ENCODE measurements at places on chromosomes 2 and 18.

GRCh38 chr2:195555971-195556370 is 101.1 kb upstream of the SLC39A10 start:
- no peak for DNase-seq

GRCh38 chr2:62264186-62264585 is 68.3 kb downstream of the B3GNT2 start:
- no peak for DNase-seq

GRCh38 chr2:70767079-70767698 is 811 bp downstream of the ADD2 start:
- no peak for DNase-seq

DNA sequence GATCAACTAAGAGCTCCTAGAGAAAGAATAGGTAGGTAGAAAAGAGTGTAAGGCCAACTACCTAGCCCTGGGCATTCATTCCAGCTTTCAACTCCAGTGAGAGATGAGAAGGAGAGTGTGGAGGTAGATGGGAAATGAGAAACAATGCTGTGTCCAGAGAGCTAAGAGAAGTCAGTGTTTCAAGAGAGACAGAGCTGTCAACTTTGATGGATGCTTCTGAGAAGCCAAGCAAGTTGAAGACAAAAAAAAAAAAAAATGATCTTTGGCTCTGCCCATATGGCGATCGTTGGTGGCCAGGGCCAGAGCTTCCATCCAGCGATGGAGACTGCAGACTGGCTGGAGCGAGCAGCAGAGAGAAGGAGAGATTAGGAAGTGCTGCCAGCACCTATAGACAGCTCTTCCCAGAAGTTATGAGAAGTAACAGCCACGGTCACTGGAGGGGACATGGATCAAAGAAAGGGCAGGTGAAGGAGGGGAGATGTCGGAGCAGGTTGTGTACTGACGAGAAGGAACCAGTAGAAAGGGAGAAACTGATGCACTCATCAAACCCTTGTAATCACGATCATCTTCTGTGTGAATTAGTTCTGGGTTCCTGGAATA is 112.4 kb upstream of the PPP1CB start:
- DNase-seq = no peak
